Activated CD8-positive, alpha-beta memory T cell treated with anti-CD3 and anti-CD28 coated beads, Interleukin-2, amount 10 ng/mL, durations not matched to agents 7 days and 5 days (primary cell): ENCODE measurements at places on chromosomes 1 and 21. TPM values are rescaled to one million over a fixed set of nuclear protein-coding genes. Genes with fewer than 3 reads are reported as not detected.

DNA sequence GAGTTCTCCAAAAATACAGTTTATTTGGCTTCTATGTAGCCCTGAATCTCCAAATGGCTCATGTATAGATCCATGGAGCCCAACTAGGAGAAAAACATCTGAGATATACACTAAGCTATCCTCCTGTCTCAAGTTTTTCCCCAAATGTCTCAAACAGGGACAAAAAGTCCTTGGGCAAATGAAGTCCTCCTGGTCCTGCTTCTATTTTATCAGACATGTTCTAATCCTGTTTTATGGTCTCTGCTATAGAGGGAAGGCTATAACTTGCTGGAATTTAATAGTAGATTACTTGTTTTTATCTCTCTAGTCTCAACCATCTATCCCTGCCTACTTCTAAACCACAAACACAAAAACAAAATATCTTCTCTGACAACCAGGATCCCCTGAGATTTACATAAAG lies 26.9 kb downstream of the CRP start:
- H3K4me3 ChIP-seq: no peak overlapping the region
- DNase-seq: no peak
- H3K36me3 ChIP-seq: no peaks in the 10 kb centered on the region

The GSTM2 gene
- 8.0 TPM for total RNA-seq

The CD1B gene
- total RNA-seq: not detected

- DNase-seq: no peak
- no peak overlapping the region for H3K27ac ChIP-seq
- H3K27me3 ChIP-seq: no peaks in the 10 kb centered on the region
- no peak overlapping the region for H3K4me3 ChIP-seq
- H3K4me1 ChIP-seq: no peaks in the 10 kb centered on the region
Measured at GRCh38 chr1:56424744-56425493, 154.4 kb downstream of the PLPP3 start.

- H3K27ac ChIP-seq: no peak overlapping the region
- H3K4me3 ChIP-seq: no peak overlapping the region
Measured at GRCh38 chr1:159977364-159978106, 23.5 kb upstream of the SLAMF9 start.

GRCh38 chr1:200211157-200211556 lies 183.6 kb downstream of the NR5A2 start:
- peaks cover 3% of the 10 kb centered on the region for H3K36me3 ChIP-seq
- H3K27ac ChIP-seq: no peak overlapping the region
- no peak overlapping the region for H3K4me3 ChIP-seq

DNA sequence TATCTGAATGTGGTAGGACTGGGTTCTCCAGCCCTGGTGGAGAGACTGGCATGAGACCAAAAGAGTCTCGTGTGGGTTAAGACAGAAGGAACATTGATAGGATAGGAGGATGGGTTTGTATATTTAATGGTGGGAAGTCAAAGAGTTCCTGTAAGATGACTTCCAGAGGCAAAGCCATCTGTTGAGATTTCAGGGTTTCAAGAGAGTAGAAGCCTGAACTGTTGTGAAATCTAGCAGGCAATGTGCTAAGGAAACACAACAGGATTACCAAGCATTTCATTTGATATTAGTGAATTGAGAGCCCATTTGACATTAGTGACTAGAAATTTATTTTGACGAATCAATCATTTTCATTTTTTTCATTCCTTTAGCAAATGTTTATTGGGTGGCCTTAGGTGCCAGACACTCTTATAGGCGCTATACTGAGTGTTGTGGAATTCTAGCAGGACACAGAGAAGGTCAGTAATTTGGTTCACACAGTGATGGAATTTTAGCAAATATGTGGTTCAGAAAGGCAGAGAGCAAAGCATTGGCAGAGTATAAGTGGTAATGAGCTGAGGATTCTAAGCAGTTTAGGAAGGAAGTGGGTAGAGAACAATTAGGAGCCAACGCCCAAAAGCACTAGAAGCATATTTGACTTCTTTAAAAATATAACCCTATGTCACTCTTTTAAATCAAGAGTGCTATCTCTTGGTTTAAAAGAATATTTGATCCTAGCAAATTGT lies 149.3 kb downstream of the AK5 start:
- H3K27me3 ChIP-seq: no peaks in the 10 kb centered on the region
- peaks cover 5% of the 10 kb centered on the region for H3K4me1 ChIP-seq
- H3K27ac ChIP-seq: no peak overlapping the region
- no peak overlapping the region for H3K4me3 ChIP-seq

The OR1C1 gene
- total RNA-seq: not detected

- peaks cover 33% of the 10 kb centered on the region for H3K4me1 ChIP-seq
- H3K27ac ChIP-seq: peak overlapping the region; percentile 64
- H3K4me3 ChIP-seq: no peak overlapping the region
- no peaks in the 10 kb centered on the region for H3K27me3 ChIP-seq
- H3K36me3 ChIP-seq: peaks cover 33% of the 10 kb centered on the region
Measured at GRCh38 chr1:151340870-151341754, 5.9 kb downstream of the RFX5 start.

- no peak overlapping the region for H3K27ac ChIP-seq
- no peak for DNase-seq
- H3K36me3 ChIP-seq: peaks cover 9% of the 10 kb centered on the region
Measured at GRCh38 chr1:172914501-172915144, 136.1 kb downstream of the TNFSF18 start.

The GBP2 gene
- total RNA-seq: 150 TPM

DNA sequence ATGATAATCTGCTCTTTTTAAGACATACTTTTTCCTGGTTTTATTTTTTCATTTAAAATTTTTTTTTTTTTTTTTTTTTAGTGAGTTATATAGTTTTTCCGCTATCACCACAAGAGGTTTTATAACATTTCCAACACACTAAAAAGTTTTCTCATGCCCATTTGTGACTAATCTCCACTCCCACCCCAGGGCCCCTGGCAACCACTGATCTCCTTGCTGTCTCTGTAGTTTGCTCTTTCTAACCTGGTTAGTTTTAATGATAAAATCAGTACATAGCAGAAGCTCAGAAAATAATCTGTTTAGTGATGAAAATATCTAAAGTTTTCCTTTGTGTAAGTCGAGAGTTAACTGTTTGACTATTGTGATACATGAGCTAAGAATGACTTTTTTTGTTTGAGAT lies 41.8 kb downstream of the IARS2 start:
- H3K27me3 ChIP-seq: no peaks in the 10 kb centered on the region
- DNase-seq: no peak
- no peak overlapping the region for H3K4me3 ChIP-seq
- peaks cover 12% of the 10 kb centered on the region for H3K4me1 ChIP-seq
- H3K27ac ChIP-seq: peak overlapping the region; percentile 20

- no peaks in the 10 kb centered on the region for H3K36me3 ChIP-seq
- no peak overlapping the region for H3K4me3 ChIP-seq
- peaks cover 23% of the 10 kb centered on the region for H3K27me3 ChIP-seq
- DNase-seq: no peak
Measured at GRCh38 chr21:42097860-42098454, 26.8 kb downstream of the UMODL1 start.

DNA sequence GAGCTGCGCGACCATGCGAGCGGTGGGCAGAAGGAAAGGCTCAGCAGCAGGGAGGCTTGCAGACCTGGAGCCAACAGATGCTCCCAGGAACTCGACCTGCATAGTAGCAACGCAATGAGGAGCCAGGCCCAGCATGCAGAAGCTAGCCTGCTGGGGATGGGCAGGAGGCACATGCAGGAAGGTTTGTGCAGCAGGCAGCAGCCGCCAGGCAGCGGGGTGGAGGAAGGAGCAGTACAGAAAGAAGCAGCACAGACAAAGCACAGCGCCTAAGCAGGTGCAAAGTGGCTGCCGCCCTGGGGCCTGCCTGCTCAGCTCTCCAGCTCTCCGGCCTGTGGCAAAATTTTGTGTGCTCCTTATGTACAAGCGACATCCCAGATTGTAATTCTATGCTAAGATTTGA lies 213.5 kb upstream of the MAP1LC3C start:
- no peak for DNase-seq
- H3K36me3 ChIP-seq: no peaks in the 10 kb centered on the region
- no peaks in the 10 kb centered on the region for H3K4me1 ChIP-seq
- H3K4me3 ChIP-seq: no peak overlapping the region

DNA sequence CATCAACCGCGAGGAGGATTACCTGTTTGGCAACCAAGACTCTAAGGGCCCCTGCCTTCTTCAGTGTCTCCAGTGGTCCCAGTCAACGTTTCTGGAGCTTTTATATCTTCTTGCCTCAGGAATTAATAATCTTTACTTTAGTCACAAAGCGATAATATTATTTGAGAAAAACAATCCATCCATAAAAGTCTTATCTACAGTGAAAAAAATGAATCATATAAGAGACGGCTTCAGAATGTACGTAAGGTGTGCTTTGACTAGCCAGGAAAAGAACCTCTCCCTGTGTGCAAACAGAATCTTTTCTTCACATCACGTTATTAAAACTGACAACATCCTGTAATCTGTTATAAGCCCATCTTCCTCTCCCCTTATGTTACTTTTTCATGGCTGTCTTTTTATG lies at the start of gene REG4:
Gene REG4 (minus strand): TSS at position 74 of the 400 bp plus-strand sequence. CDS start 2,691 bp downstream, outside the sequence.
- H3K4me3 ChIP-seq: no peak within 1 kb of the TSS
- H3K36me3 ChIP-seq: no peaks in the 10 kb centered on the region
- DNase-seq: no peak
- H3K27ac ChIP-seq: no peak within 1 kb of the TSS

DNA sequence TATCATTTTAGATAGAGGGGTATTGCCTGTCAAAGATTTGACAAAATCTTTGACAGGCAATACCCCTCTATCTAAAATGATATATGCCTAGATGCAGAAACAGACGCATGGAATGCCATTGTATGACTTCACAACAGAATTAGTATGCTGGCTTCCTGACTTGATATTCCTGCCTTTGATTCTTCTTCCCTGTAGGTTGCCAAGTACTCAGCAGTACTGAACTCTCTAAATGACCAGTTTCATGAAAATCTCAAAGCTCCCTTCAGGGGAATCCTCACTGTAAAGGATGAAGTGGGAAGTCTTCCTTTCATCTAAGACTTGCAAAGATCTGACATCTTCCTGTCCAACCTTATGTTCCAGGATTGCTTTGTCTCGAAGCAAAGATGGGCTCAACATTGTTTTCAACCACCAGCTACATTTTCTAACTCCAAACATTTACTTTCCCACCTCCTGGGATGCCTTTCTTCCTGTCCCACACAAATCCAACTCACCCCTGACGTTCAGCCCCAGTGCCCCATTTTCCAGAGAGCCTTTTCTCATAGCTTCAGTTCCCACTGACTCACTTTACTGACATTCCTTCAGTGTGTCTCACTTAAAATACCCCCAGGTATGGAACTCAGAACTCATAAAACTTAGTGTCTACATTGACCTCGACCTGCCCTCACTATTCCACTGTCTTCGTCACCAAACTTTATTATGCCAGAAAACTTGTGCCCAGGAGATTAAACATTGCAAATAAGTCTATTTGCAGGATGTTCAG lies 67.3 kb upstream of the KCNJ6 start:
- H3K27ac ChIP-seq: no peak overlapping the region

GRCh38 chr1:171953835-171954234 lies 112.5 kb downstream of the DNM3 start:
- no peak for DNase-seq
- H3K27me3 ChIP-seq: peaks cover 15% of the 10 kb centered on the region
- no peak overlapping the region for H3K4me3 ChIP-seq
- H3K4me1 ChIP-seq: no peaks in the 10 kb centered on the region

The CRTC2 gene
- total RNA-seq: 98.5 TPM

The CLDN17 gene
- not detected for total RNA-seq

The CD164L2 gene
- total RNA-seq: not detected

DNA sequence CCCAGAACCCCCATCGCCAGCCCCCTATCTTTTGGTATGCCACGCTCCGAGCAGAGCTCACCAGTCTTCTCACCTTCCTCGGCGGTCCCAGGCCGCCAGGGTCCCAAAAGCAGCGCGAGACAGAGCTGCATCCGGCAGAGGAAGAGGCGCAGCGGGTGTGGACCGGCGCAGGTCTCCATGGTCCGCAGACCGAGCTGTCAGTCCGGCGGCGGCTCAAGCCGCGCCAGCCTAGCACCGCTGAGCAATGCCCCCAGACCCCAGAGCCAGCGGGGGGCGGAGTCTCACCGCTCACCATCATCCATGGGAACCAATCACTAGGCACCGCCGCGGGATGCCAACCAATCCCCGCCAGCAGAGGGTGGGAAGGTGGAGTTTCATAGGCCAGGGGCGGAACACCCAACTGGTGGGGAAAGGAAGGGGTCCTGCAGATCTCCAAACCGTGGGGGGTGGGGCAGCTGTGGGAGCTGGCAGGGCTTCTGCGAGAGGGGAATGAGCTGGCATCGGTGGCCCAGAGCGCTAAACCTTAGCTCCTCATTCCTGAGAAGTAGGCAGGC lies at the start of gene EPHA10:
Gene EPHA10 (minus strand): TSS at position 233 of the 554 bp plus-strand sequence. CDS start 54 bp downstream, at position 179.
- H3K27ac ChIP-seq: no peak within 1 kb of the TSS
- peaks cover 70% of the 10 kb centered on the region for H3K27me3 ChIP-seq
- H3K4me3 ChIP-seq: no peak within 1 kb of the TSS
- DNase-seq: no peak
- H3K36me3 ChIP-seq: no peaks in the 10 kb centered on the region

DNA sequence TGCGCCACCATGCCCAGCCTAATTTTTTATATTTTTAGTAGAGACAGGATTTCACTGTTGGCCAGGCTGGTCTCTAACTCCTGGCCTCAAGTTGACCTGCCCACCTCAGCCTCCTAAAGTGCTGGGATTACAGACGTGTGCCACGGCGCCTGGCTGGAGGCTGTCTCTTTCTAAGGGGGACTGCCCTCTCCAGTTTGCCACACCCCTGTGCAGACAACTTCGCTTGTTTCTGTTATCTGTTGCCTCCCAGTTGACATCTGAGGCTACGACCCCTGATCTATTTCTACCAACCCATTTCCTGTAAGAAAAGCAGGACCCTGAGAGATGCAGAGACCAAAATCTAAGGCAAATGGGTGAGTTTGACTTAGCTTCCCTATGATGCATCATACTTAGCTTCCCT lies 24.0 kb upstream of the VASH2 start:
- DNase-seq: no peak
- H3K36me3 ChIP-seq: no peaks in the 10 kb centered on the region
- peaks cover 7% of the 10 kb centered on the region for H3K27me3 ChIP-seq
- H3K4me1 ChIP-seq: peaks cover 13% of the 10 kb centered on the region

GRCh38 chr1:29202053-29202452 lies 20.4 kb upstream of the SRSF4 start:
- peak overlapping the region; percentile 71 for H3K27ac ChIP-seq
- DNase-seq: no peak
- peaks cover 20% of the 10 kb centered on the region for H3K4me1 ChIP-seq
- no peaks in the 10 kb centered on the region for H3K27me3 ChIP-seq
- no peak overlapping the region for H3K4me3 ChIP-seq

GRCh38 chr1:234823191-234824176 lies 213.5 kb upstream of the IRF2BP2 start:
- H3K27me3 ChIP-seq: peaks cover 10% of the 10 kb centered on the region
- DNase-seq: no peak
- no peaks in the 10 kb centered on the region for H3K36me3 ChIP-seq
- H3K4me1 ChIP-seq: no peaks in the 10 kb centered on the region

The THAP3 gene
- total RNA-seq: 24.3 TPM

DNA sequence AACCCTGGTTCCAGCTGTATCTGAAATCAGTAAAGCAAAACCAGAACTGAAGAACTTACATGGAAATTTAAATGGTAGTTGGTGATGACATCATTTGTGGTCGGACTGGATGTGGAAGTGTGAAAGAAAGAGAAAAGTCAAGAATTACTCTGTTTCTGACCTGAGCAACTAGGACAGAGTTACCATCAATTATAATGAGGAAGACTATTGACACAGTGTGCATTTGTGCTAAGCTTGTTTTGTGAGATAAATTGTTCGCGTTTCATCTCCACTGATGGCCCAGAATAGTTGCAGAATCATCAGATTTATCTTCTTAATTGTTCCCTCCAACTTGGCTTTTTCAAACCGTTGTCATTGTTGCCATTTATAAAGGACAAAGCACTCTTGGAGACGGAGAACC lies 410.6 kb upstream of the DEPDC1 start:
- no peak overlapping the region for H3K4me3 ChIP-seq
- H3K27ac ChIP-seq: no peak overlapping the region
- no peak for DNase-seq
- H3K27me3 ChIP-seq: no peaks in the 10 kb centered on the region
- H3K4me1 ChIP-seq: no peaks in the 10 kb centered on the region

The WNT9A gene
- total RNA-seq: 0.50 TPM
